ENCODE measurements at places on chromosomes 4 and X. TPM values are rescaled to one million over a fixed set of nuclear protein-coding genes. Genes with fewer than 3 reads are reported as not detected.

Gene GPC3
- total RNA-seq: not detected

Gene NFKB1
- 91.5 TPM for total RNA-seq

Gene ETDB
- total RNA-seq: not detected

Gene FGFR3
- not detected for total RNA-seq

Gene SLC6A14
- not detected for total RNA-seq

Gene DMRTC1
- total RNA-seq: 1.3 TPM

Gene VCX3B
- total RNA-seq: not detected

Gene CFAP47
- total RNA-seq: not detected

Gene DUSP21
- total RNA-seq: not detected

Gene BTC
- not detected for total RNA-seq

Gene SPANXN3
- total RNA-seq: not detected

Gene CXorf49
- total RNA-seq: not detected

Gene ARAP2
- 40.7 TPM for total RNA-seq

Gene CXCL11
- total RNA-seq: not detected

Gene FAM9C
- not detected for total RNA-seq

Gene CENPE
- 0.62 TPM for total RNA-seq

Gene NUP54
- 59.9 TPM for total RNA-seq

Gene PABPC4L
- not detected for total RNA-seq

Gene APLN
- not detected for total RNA-seq

Gene PDE5A
- total RNA-seq: 1.3 TPM

Gene TASL
- total RNA-seq: 1.7 TPM

Gene TCEAL6
- not detected for total RNA-seq
